ENCODE measurements at places on chromosomes 2 and 18. TPM values are rescaled to one million over a fixed set of nuclear protein-coding genes. Genes with fewer than 3 reads are reported as not detected.

DNA sequence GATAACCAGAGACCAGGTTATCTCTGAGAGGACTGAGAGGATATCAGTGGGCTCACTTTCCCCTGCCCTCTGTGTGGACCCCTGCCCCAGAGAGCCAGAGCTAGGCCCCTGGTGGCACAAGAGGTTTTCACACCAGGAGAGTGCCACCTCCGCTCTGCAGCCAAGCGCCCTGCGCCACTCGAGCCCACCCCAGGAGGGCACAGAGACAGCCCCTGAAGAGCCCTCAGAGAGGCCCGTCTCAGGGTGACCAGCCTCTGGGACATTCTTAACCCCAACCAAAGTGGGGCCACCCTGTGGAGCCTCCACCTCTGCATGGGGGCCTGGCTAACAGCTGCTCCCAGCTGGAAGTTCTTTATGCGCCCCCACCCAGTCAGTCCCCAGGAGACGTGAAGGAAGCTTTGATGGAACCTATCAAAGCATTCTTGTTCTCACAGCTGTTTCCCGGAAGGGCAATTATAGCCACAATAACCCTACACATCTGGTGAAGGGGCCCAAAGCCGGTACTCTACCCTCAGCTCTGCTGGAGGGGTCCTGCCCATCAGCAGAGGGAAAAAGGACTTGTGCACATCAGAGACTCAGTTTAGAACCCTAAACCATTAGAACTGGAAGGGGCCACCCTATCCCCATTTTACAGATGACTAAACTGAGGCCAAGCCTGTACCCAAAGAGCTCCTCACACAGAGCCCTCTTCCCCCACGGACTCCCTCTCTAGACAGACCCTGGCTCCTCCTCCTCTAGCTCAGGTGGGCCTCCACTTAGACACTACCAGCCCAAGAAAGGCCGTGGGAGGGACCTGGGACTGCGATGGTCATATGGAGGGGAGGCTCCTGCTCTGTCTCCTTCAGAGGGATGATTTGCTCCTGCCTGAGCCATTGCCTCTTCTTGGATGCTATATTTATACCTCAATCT lies 101.1 kb downstream of the ZFP36L2 start:
- H3K4me3 ChIP-seq, result no peak overlapping the region
- no peaks in the 10 kb centered on the region for H3K36me3 ChIP-seq
- peaks cover 9% of the 10 kb centered on the region for H3K4me1 ChIP-seq
- DNase-seq, result no peak
- H3K27ac ChIP-seq, result no peak overlapping the region

DNA sequence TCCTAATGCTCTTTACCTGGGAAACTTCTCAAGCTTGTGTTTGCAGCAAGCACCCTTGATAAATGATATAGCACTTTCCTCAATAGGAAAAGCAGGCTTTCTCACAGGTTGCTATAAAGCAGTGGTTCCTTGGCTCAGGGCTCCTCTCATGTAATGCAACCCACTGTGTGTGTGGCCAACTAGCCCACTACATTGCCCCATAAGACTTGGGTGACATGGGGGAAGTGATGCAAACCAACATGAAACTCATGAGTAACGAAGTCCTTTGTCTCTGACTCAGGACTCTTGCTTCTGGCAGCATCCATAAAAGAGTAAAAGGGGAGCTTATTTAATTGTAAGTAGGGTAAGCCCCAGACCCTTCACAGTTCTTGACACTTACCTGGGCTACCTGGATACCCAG lies 106.9 kb downstream of the COL4A4 start:
- peak; percentile 17 for DNase-seq
- H3K4me3 ChIP-seq, result no peak overlapping the region
- no peaks in the 10 kb centered on the region for H3K4me1 ChIP-seq
- no peak overlapping the region for H3K27ac ChIP-seq

GRCh38 chr18:59182673-59183072 lies 37.3 kb upstream of the GRP start:
- H3K27ac ChIP-seq, result no peak overlapping the region
- no peak for DNase-seq
- H3K4me1 ChIP-seq, result peaks cover 12% of the 10 kb centered on the region
- no peak overlapping the region for H3K4me3 ChIP-seq
- H3K36me3 ChIP-seq, result no peaks in the 10 kb centered on the region
- H3K27me3 ChIP-seq, result no peaks in the 10 kb centered on the region

GRCh38 chr2:144449028-144449406 lies 70.9 kb downstream of the ZEB2 start:
- no peaks in the 10 kb centered on the region for H3K27me3 ChIP-seq
- no peak overlapping the region for H3K27ac ChIP-seq
- peak; percentile 59 for DNase-seq
- H3K4me1 ChIP-seq, result peaks cover 38% of the 10 kb centered on the region
- no peaks in the 10 kb centered on the region for H3K36me3 ChIP-seq
- H3K4me3 ChIP-seq, result no peak overlapping the region

The POTEC gene
- not detected for polyA plus RNA-seq

GRCh38 chr18:3596637-3597384 lies 146.8 kb downstream of the TGIF1 start:
- H3K36me3 ChIP-seq, result no peaks in the 10 kb centered on the region
- H3K27ac ChIP-seq, result peak overlapping the region; percentile 100
- peaks cover 42% of the 10 kb centered on the region for H3K4me1 ChIP-seq
- 0 out of 2 replicates have a peak overlapping the region, but pooled peaks have one; percentile 86 for H3K4me3 ChIP-seq
- H3K27me3 ChIP-seq, result no peaks in the 10 kb centered on the region
- no peak for DNase-seq

GRCh38 chr2:98585386-98585785 lies 22.9 kb downstream of the COA5 start:
- no peaks in the 10 kb centered on the region for H3K4me1 ChIP-seq
- H3K4me3 ChIP-seq, result no peak overlapping the region
- no peaks in the 10 kb centered on the region for H3K36me3 ChIP-seq

- peaks cover 22% of the 10 kb centered on the region for H3K4me1 ChIP-seq
- H3K27me3 ChIP-seq, result no peaks in the 10 kb centered on the region
- peak overlapping the region; percentile 36 for H3K27ac ChIP-seq
- H3K36me3 ChIP-seq, result no peaks in the 10 kb centered on the region
- H3K4me3 ChIP-seq, result no peak overlapping the region
Measured at GRCh38 chr18:73614812-73615211, 532.8 kb downstream of the FBXO15 start.

The ANKRD30B gene
- polyA plus RNA-seq, result not detected

DNA sequence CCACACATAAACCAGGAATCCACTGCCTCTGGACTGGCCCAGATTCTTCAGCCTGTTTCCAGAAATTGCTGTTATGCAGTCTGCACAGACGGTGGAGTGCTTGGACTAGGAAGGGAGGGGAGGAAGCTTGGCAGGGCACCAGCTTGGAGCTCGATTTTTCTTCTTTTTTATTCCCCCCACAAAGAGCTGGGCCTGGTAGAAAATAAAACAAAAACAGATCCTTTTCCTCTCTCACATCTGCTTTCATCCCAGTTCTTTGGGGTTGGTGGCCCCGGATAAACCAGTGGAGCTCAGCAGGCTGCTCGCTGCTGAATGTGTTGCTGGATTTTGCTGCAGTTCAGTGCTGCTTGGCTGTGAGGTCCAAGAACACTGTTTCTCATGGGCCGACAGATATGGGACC lies 16.0 kb downstream of the LRRTM1 start:
- H3K4me1 ChIP-seq, result no peaks in the 10 kb centered on the region
- DNase-seq, result peak; percentile 13
- no peak overlapping the region for H3K4me3 ChIP-seq
- no peaks in the 10 kb centered on the region for H3K36me3 ChIP-seq
- no peaks in the 10 kb centered on the region for H3K27me3 ChIP-seq

The FABP1 gene
- polyA plus RNA-seq, result not detected

The RFTN2 gene
- polyA plus RNA-seq, result 2.2 TPM

The TMEM163 gene
- polyA plus RNA-seq, result not detected

The KCNG2 gene
- polyA plus RNA-seq, result not detected

The SP100 gene
- 108 TPM for polyA plus RNA-seq

DNA sequence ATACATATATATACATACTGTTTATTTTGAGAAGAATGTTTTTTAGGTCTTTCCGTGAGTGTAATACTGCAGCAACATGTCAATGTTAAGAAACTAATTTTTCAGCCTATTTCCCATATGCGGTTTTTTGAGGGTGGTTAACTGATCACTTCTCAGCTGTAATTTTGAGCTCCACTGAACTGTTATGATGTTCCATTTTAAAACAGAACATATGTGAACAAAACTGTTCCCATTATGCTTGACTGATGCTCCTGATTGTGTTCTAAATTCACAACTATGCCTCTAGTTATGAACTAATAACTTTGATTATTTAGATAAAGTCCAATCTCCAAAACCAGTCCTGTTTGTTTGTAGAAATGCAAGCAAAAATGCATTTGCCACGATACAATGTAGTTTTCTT lies 511.2 kb upstream of the FSIP2 start:
- no peak overlapping the region for H3K27ac ChIP-seq
- H3K4me1 ChIP-seq, result no peaks in the 10 kb centered on the region
- no peaks in the 10 kb centered on the region for H3K27me3 ChIP-seq
- no peak for DNase-seq

DNA sequence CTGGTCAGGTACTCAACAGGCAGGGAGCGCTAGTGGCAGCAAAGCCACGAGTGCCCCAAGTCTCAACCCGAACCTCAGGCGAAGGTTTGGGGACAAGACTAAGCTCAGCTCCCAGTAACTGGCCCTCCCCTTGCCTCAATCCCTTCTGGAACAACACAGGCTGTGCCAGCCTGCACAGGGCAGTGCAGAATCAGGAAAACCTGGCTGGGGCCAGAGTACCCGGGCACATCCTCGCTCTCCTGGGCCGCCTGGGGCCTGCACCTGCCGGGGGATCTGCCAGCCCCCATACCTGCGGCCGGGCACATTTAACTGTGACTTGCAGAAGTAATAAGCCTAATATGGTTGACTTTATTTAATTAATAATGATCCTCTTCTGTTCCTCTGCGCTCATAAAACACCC lies 60.6 kb downstream of the GBX2 start:
- H3K27me3 ChIP-seq, result no peaks in the 10 kb centered on the region
- H3K27ac ChIP-seq, result no peak overlapping the region
- H3K4me1 ChIP-seq, result no peaks in the 10 kb centered on the region
- H3K4me3 ChIP-seq, result no peak overlapping the region

GRCh38 chr2:206160807-206161179 lies 1.1 kb downstream of the EEF1B2 start:
- peaks cover 34% of the 10 kb centered on the region for H3K36me3 ChIP-seq
- peak; percentile 6 for DNase-seq
- H3K27me3 ChIP-seq, result no peaks in the 10 kb centered on the region
- peak overlapping the region; percentile 92 for H3K27ac ChIP-seq

DNA sequence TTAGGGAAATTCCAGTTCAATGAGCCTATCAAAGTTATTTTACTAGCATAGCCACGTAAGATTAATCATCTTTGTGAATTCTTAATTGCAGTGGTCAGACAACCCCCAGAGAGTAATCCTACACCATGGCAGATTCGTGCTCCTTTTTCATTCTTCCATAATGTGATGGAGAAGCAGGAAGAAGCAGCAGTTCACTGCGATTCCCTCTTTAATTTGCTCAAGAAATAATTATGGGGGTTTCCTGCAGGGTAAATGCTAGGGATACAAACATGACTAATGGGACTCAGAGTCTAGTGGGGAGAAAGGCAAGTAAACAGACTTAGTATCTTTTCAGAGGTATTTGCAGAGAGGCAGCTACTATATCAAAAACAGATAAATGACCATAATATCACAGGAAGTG lies 175.8 kb upstream of the HNRNPA3 start:
- no peaks in the 10 kb centered on the region for H3K36me3 ChIP-seq
- peaks cover 50% of the 10 kb centered on the region for H3K27me3 ChIP-seq
- DNase-seq, result no peak
- H3K4me1 ChIP-seq, result no peaks in the 10 kb centered on the region
- H3K4me3 ChIP-seq, result no peak overlapping the region
- no peak overlapping the region for H3K27ac ChIP-seq

The CYS1 gene
- polyA plus RNA-seq, result 3.1 TPM

- peak; percentile 4 for DNase-seq
- no peak overlapping the region for H3K27ac ChIP-seq
- no peak overlapping the region for H3K4me3 ChIP-seq
- no peaks in the 10 kb centered on the region for H3K36me3 ChIP-seq
Measured at GRCh38 chr2:20972110-20972509, 71.8 kb downstream of the APOB start.

The ZSWIM2 gene
- polyA plus RNA-seq, result not detected

The NEU2 gene
- not detected for polyA plus RNA-seq

GRCh38 chr2:3201281-3201680 lies 176.3 kb downstream of the EIPR1 start:
- no peaks in the 10 kb centered on the region for H3K4me1 ChIP-seq
- H3K27me3 ChIP-seq, result no peaks in the 10 kb centered on the region
- H3K4me3 ChIP-seq, result no peak overlapping the region

The ELOA2 gene
- polyA plus RNA-seq, result not detected

Data from GM23248 (cell line).